Mesenchymal stem cell (in vitro differentiated cells and primary cell): ENCODE measurements at places on chromosomes 5 and 9.
A peak's percentile ranks its signal among the peaks of the same experiment; 100 is the strongest.

- DNase-seq = no peak
These were observed 19.2 kb upstream of the PITX1 start for GRCh38 chr5:135053278-135053677.

DNA sequence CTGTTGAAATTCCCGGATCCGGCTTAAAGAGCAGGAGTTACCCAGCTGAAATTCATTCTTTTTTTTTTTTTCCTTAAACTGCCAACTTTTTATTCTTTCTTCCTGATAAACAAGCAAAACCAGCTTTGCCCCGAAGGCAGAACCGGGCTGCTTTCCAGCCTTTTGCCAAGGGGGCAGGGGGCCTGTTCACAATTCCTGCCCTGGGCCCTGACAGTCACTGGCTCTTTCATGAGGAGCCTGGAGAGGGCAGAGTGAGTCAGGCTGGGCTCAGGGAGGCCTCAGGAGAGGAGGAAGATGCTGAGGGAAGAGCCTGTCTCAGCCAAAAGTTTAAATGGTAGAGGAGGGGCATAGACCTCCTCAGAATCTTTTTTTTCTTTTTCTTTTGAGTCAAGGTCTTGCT, 4.8 kb downstream of the GLIPR2 start:
- peak; percentile 38 for DNase-seq

DNA sequence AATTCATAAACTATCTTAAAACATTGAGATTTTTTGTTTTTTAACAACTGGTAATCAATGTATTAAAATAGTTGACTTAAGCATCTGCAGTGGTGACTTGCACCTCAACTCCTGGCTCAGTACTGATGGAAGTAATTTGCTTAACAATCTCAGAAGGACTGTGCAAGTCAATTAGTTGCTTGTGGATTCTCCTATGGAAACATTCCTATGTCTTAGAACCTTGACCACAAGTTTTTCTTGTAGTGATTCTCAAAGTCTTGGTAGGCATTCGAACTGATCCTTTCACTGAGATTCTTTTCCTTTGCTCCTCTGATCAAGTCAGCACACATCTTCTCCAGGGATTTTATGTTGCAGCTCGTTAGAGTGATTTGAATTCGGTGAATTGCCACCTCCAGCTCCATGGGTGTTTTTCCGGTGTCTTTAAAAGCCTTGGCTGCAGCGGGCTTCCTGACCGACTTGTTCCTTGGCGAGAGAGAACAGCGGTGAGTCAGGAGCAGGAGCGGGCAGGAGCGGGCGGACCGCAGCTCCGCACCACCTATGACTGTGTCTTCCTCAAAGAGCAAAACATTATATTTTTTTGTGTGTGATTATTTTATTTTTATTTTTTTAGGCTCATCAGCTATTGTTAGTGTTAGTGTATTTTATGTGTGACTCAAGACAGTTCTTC, 21.1 kb downstream of the HMGXB3 start:
- no peak for DNase-seq

DNA sequence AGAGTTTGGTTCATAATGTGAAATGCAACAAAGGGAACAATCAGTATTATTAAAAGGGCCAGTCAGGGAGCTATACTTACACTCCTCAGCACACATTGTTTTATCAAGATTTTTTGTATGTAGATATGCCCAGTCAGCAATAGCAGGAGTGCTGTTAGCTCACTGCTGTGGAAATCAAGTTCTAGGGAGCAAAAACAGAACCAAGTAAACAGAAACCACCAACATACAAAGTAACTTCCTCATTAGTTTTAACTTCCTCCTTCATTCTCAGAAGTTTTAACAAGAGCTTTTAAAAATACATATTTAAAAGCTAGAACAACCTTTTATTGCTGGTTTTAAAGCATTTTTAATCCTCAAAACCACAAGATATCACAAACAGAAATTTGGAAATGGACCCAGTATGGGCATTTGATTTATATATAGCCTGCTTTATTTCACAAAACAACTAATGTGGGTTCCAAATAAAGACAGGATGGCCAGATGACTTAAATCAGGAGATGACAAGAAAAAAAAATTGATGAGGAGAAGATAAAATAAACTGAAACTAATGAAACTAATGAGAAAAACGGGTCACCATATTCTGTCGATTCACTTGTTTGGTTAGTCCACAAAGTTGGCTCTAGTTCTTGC, 178.5 kb downstream of the ADAMTS12 start:
- DNase-seq = no peak

DNA sequence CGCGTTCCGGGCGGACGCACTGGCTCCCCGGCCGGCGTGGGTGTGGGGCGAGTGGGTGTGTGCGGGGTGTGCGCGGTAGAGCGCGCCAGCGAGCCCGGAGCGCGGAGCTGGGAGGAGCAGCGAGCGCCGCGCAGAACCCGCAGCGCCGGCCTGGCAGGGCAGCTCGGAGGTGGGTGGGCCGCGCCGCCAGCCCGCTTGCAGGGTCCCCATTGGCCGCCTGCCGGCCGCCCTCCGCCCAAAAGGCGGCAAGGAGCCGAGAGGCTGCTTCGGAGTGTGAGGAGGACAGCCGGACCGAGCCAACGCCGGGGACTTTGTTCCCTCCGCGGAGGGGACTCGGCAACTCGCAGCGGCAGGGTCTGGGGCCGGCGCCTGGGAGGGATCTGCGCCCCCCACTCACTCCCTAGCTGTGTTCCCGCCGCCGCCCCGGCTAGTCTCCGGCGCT, at the start of gene DAPK1:
Gene DAPK1 (plus strand): TSS at position 264 of the 442 bp plus-strand sequence. CDS start 1,211 bp downstream, outside the sequence.
- peak; percentile 43 for DNase-seq

DNA sequence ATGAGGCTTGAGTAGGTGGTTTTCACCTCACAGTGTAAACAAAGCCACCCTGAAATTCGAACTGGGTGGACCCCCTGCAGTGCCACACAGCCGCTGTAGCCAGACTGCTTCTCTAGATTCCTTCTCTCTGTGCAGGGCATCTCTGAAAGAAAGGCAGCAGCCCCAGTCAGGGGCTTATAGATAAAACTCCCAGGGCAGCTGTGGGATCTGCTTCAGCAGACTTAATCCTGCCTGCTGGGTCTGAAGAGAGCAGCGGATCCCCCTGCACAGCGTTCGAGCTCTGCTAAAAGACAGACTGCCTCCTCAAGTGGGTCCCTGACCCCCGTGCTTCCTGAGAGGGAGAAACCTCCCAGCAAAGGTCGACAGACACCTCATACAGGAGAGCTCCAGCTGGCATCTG, 71.4 kb downstream of the CARTPT start:
- no peak for DNase-seq

- DNase-seq = no peak
These were observed 68.3 kb upstream of the OTULINL start for GRCh38 chr5:14513266-14513665.

- DNase-seq = no peak
These were observed 559.5 kb upstream of the WWC1 start for GRCh38 chr5:167731951-167732350.

- no peak for DNase-seq
These were observed 464.5 kb downstream of the ICE1 start for GRCh38 chr5:5886812-5887486.

DNA sequence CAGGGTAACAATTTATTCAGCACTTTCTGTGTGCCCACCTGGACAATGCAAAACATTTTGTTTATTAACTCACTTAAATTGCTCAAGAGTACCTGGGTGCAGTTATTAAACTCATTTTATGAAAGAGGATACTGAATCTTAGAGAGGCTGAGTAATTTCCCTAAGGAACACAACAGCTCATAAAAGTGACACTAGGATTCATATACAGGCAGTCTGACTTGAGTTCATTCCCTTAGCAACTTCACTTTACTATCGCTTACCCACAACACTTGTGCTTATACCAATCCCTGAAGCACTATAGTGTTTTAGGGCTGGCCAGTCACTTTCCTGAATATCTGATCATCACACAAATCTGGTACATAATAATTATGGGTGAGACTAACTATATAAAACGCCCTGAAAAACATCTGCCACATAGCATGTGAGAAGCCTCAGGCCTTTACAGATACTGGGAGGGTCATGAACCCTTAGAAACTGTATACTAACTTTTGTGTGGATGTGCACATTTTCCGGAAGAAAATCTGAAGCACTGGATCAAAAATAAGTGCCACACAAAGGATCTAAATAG, 11.3 kb downstream of the TRPM6 start:
- no peak for DNase-seq

DNA sequence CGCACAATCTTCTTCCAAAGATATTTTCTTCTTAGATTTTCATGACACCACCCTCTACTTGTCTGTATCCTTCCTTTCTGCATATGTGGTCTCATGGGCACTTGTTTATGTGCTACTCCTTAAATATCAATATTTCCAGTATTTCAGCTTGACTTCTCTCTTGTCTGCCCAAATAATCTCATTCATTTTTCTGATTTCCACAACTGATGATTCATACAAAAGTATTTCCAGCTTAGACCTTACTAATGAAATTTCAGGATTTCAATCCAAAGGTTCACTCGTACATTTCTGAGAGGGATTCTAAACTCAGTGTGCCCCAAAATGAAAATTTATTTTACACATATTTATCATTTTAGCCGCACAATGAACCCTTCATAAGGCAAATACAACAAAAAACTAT, 928.9 kb upstream of the C9orf72 start:
- no peak for DNase-seq

DNA sequence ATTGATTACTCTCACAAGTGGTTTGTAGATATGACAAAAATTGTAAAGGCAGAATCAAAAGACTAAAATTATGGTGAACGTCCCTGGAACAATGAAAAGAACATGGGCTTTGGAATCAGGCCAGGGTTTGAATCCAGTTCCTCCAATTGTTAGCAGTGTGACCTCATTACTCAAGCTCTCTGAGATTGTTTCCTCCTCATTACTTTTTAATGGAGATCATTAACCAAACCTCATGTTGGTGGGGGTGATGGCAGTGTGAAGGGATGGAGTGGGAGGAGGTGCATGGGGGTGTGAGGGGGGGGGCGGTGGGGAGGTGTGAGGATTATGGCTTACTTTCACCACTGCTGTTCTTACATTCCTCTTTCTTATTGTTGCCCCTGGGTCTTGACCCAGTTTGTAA, 44.1 kb upstream of the FOXE1 start:
- DNase-seq = no peak

- DNase-seq = peak; percentile 67
These were observed 15.2 kb downstream of the GBGT1 start for GRCh38 chr9:133148199-133149129.

DNA sequence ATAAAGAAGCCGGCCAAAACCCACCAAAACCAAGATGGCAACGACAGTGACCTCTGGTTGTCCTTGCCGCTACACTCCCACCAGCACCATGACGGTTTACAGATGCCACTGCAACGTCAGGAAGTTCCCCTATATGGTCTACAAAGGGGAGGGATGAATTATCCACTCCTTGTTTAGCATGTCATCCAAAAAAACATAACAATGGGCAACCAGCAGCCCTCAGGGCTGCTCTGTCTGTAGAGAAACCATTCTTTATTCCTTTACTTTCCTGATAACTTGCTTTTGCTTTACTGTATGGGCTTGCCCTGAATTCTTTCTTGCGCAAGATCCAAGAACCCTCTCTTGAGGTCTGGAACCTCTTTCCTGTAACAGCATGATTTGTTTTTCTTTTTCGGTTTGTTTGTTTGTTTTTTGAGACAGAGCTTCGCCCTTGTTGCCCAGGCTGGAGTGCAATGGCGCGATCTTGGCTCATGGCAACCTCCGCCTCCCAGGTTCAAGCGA, 2.0 kb upstream of the UAP1L1 start:
- no peak for DNase-seq

- DNase-seq = peak; percentile 18
These were observed 52.3 kb downstream of the TLE4 start for GRCh38 chr9:79623799-79624721.

GRCh38 chr5:111511831-111512374, 432 bp downstream of the STARD4 start:
- peak; percentile 56 for DNase-seq

DNA sequence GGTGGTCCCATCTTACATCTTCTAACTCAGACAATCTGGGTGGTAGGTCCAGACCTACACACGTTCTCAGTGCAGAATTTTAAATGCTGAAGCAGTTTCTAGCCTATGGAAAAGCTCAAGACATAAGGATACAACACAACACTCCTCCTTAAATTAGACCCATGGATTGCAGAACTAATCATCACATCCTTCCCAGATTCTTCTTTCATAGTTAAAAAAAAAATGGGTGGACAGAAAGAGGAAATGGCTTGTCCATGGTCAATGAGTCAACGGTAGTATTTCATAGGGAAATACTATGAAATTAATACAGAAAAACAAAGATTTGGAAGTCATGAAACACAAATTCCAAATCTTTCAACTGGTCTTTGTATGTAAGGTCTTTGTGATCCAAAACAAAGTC, 106.9 kb downstream of the PAPPA start:
- DNase-seq = no peak

GRCh38 chr5:141608557-141608956, 10.2 kb downstream of the DIAPH1 start:
- DNase-seq = no peak

- DNase-seq = peak; percentile 64
These were observed 122.1 kb downstream of the SAXO1 start for GRCh38 chr9:18910916-18911315.

- no peak for DNase-seq
These were observed 30.1 kb downstream of the MTMR12 start for GRCh38 chr5:32282633-32283032.
